Endodermal cell (in vitro differentiated cells): ENCODE measurements at places on chromosomes 13 and 19. TPM values are rescaled to one million over a fixed set of nuclear protein-coding genes. Genes with fewer than 3 reads are reported as not detected.

ZNF548 gene
- total RNA-seq = 13.5 and 15.2 TPM in 2 replicates

ANGPTL4 gene
- 7.5 and 10.9 TPM in 2 replicates for total RNA-seq

ATXN8OS gene
- not detected in 2 replicates for total RNA-seq

STARD13 gene
- 2.5 to 5.4 TPM (median 3.0 TPM) in 3 replicates for total RNA-seq

OR4F17 gene
- total RNA-seq = not detected in 3 replicates

CLDND2 gene
- 1.1 and 1.3 TPM in 2 replicates for total RNA-seq

SWSAP1 gene
- 2.8 TPM in 2 replicates for total RNA-seq

RASAL3 gene
- not detected in 2 replicates for total RNA-seq

CD70 gene
- total RNA-seq = 1.8 to 10.2 TPM (median 3.9 TPM) in 3 replicates

ZNF723 gene
- not detected in 2 replicates for total RNA-seq

FCER2 gene
- not detected in 3 replicates for total RNA-seq

ACP7 gene
- not detected in 3 replicates for total RNA-seq

C13orf42 gene
- 11.7 to 19.0 TPM (median 17.6 TPM) in 3 replicates for total RNA-seq

LMTK3 gene
- total RNA-seq = 14.2 to 14.6 TPM (median 14.5 TPM) in 3 replicates

SAMD1 gene
- 126 to 141 TPM (median 126 TPM) in 3 replicates for total RNA-seq

FXYD5 gene
- total RNA-seq = 24.0 to 30.0 TPM (median 26.0 TPM) in 3 replicates

POSTN gene
- 0.28 to 1.4 TPM (median 1.4 TPM) in 3 replicates for total RNA-seq

CLEC11A gene
- total RNA-seq = 5.8 to 6.2 TPM (median 6.0 TPM) in 3 replicates

PLPPR3 gene
- 103 and 111 TPM in 2 replicates for total RNA-seq

PCDH9 gene
- 0.95 to 1.5 TPM (median 1.0 TPM) in 3 replicates for total RNA-seq

CNFN gene
- total RNA-seq = 5.4 and 6.6 TPM in 2 replicates

SPIB gene
- 2.0 and 2.6 TPM in 2 replicates for total RNA-seq

ZNF575 gene
- total RNA-seq = 0.18 and 0.22 TPM in 2 replicates

PNMA8A gene
- total RNA-seq = 16.8 to 33.2 TPM (median 32.5 TPM) in 3 replicates

C1QTNF9B gene
- total RNA-seq = not detected in 3 replicates

ZNF792 gene
- 28.2 and 30.2 TPM in 2 replicates for total RNA-seq

LRP3 gene
- 15.9 to 34.4 TPM (median 33.2 TPM) in 3 replicates for total RNA-seq

RPL13A gene
- 3,023 and 3,051 TPM in 2 replicates for total RNA-seq

FBXO17 gene
- total RNA-seq = 19.9 and 21.2 TPM in 2 replicates

C19orf85 gene
- 2.3 and 3.1 TPM in 2 replicates for total RNA-seq

KASH5 gene
- not detected in 3 replicates for total RNA-seq

GDF15 gene
- total RNA-seq = 2.2 to 7.6 TPM (median 2.4 TPM) in 3 replicates

ZNF17 gene
- total RNA-seq = 6.7 to 7.6 TPM (median 6.9 TPM) in 3 replicates
